ENCODE measurements at places on chromosomes 5 and 9.

GRCh38 chr5:174675916-174676315 is 48.5 kb upstream of the MSX2 start:
- DNase-seq, result no peak

DNA sequence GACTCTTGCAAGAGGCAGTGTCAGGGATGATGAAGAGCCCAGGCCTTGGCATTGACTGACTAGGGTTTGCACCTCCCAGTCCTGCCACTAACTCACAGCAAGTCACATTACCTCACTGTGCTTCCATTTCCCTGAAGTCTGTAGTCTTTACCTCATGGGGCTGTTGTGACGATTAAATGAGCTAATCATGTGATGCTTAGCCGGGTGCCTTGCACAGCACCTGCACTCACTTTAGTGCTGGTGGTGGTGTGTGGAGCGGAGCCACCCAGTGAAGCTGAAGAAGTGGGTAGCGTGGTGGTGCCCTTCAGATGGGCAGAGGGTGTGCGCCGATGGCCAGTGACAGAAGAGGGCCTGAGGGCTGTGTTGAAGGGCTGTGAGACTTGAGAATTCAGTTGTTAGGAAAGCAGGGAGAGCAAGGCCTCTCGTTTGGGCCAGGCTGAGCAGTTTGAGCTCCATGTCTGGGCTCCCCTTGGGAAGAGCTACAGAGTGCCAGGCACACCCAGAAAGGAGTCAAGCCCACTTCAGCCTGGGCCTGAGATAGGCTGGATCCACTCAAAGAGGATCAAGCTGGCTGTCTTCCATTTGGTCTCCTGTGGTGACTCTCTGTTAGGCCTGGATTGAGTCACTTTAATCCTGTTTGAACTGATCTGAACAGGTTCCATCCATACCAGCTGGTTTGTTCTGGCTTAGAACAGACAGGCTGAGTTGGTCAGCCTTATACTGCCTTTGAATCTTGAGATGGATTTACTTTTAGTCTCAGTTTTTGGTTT is 42.5 kb downstream of the RALGPS1 start:
- DNase-seq, result no peak

GRCh38 chr5:171505473-171506043 is 86.1 kb downstream of the FGF18 start:
- DNase-seq, result no peak

- no peak for DNase-seq
These were observed 99.0 kb upstream of the DAB2 start for GRCh38 chr5:39523821-39524220.

DNA sequence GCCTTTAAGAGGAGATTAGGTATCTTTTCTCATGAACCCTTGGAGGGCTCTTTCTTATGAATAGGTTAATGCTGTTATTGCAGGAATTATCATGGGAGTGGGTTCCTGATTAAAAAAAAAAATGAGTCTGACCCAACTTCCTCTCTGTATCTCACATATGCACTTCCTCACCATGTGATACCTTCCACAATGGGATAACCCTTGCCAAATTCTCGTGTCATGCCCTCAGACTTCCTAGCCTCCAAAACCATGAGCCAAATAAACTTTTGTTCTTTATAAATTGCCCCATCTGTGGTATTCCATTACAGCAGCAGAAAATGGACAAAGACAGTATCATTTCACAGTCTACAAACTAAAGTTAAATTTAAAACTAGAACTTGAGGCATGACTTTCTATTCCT is 1.0 kb downstream of the OR1B1 start:
- DNase-seq, result no peak

DNA sequence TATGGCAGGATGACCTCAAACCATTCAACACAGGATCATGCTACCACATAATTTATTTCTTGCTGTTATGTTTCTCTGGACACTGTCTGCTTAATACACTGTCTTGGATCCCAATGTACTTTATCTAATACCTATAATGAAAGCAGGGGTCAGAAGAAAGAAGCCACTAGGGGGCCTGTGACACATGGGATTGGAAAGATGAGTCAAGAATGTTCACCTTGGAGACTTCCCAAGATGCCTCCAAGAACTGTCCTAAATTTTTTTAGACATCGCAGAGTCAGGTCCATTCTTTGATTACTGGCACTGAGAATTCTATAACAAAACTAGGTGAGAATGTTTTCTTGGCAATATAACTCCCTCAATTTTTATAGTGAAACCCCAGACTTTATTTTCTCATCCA is 305.8 kb upstream of the SMARCA2 start:
- peak; percentile 8 for DNase-seq

GRCh38 chr5:52448111-52448510 is 339.6 kb upstream of the ITGA1 start:
- no peak for DNase-seq

DNA sequence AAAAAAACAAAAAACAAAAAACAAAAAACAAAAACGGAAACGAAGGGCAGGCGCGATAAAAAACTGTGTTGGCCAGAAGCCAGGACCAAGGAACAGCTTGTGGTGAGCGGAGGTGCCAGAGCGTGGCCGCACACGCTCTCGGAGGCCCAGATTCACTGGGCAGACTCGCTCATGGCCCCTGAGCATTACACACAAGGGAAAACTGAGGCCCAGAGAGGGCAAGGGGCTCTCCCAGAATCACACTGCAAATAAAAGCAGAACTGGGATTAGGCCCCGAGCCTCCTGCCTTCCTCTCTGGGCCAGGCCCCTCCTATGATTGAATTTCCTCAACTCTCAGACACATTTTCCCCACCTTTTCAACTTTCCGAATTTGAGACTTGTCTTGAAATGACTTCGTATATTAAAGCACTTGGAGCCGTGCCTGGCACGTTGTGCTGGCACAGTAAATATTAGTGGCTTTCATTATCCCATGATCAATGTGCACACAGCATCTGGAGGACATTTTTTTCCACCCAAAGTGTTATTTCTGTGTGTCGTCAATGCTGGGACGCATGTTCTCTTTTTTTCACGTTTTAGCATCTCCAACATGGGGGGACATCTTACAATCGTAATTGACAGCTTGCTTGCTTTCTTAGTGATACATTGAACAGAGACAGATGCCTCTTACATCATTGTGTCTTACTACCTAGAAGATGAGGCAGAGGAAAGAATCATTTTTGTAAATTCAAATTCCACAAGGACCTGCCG is 7.4 kb downstream of the FIBCD1 start:
- DNase-seq, result no peak

DNA sequence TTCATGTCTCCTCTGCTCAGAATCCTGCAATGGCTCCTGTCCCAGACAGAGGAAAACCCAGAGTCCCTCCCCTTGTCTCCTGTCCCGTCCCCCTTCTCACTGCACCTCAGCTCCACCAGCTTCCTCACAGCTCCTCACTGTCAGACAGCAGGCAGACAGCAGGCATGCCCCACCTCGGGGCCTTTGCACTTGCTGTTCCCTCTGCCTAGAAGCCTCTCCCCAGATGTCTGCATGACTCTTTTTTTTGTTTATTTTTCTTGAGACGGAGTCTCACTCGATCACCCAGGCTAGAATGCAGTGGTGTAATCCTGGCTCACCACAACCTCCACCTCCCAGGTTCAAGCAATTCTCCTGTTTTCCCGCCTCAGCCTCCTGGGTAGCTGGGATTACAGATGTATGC is 8.8 kb upstream of the SLC6A7 start:
- DNase-seq, result no peak

- DNase-seq, result no peak
These were observed 79.0 kb upstream of the RAI14 start for GRCh38 chr5:34576891-34577666.

- DNase-seq, result no peak
These were observed 102.7 kb upstream of the IER5L start for GRCh38 chr9:129280623-129281271.

- no peak for DNase-seq
These were observed 54.4 kb upstream of the RPL26L1 start for GRCh38 chr5:172904643-172905345.

- no peak for DNase-seq
These were observed 19.7 kb downstream of the NR5A1 start for GRCh38 chr9:124487260-124488182.

GRCh38 chr9:136525207-136525606 is 20.6 kb downstream of the NOTCH1 start:
- DNase-seq, result no peak

DNA sequence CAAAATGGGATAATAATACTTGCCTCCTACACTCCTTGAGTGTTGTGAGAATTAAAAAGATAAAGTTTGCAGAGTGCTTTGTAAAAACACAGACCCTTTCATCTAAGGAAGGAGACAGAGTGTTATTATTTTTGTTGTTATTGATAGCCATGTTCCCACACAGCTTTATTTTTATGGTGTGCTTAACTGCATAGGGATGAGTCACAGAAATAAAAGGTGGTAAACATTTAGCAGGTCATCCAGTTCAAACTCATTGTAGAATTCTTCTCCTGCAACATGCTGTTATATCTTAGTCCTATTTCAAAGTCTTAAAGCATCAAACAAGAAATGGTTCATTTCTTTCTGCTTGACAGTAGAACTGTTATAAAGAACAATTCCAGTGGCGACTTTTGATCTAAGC is 367.5 kb upstream of the ACTBL2 start:
- DNase-seq, result no peak

- DNase-seq, result no peak
These were observed 10.8 kb downstream of the PUM3 start for GRCh38 chr9:2833096-2833495.

DNA sequence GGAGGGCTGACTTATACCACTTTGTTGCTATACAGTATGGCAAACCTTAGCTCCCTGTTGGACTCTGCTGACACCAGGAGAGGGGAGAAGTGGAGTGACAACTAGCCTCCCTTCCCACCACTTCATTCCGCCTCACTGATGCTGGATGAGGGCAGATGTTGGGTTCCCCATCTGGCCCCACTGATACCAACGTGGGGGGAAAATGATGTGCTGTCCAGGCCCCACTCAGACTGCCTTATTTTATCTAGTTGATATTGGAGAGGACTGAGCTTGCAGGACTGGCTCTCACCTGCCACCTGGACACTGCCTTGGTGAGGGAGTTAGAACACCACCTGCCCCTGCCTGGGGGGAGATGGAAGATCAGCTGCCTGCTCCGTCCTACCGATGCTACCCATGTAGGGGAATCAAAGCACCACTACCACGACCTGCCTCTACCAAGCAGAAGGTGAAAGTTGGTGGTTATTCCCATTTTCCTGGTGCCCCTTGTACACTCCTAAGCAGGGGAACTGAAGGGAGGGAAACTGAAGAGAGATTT is 292.1 kb downstream of the GADD45G start:
- DNase-seq, result no peak

GRCh38 chr5:71973563-71973962 is 133.7 kb upstream of the MAP1B start:
- no peak for DNase-seq

DNA sequence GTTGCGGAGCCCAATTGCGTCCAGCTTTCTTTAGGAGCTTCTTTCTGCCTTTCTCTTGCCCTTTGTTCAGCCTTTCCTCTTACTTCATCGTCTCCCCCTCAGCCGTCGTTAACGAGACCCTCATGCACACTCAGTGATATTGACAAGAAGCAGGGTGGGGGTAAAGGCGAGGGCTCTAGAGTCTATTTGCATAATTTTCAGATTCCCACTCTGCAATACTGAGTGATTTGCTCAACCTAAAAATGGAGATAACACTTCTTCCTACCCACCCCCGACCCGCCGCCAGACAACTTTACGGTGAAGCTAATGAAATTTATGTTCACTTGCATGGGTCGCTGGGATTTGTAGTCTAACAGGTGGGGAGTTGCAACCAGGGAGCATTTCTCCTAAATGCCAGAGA is 1.3 kb upstream of the TBC1D2 start:
- no peak for DNase-seq

DNA sequence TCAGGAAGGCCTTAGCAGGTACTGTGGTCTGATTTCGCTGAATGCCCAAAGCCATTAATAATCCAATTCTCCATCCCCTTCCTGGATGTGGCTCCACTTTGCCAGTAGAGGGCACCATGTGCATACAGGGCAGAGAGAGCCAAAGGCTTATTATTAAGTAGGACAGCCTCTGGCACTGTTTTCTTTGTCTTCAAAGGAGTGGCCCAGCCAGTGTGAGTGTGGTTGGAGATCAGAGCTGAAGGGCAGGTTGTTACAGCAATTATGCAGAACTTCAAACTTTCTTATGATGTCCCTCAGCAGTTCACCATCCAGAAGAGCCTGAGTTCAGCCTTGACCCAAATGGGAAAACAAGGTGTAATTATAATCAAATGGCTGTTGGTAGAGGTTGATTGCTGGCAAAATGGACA is 38.6 kb upstream of the CEMIP2 start:
- peak; percentile 66 for DNase-seq

GRCh38 chr5:9625286-9625685 is 4.9 kb downstream of the TAS2R1 start:
- no peak for DNase-seq

DNA sequence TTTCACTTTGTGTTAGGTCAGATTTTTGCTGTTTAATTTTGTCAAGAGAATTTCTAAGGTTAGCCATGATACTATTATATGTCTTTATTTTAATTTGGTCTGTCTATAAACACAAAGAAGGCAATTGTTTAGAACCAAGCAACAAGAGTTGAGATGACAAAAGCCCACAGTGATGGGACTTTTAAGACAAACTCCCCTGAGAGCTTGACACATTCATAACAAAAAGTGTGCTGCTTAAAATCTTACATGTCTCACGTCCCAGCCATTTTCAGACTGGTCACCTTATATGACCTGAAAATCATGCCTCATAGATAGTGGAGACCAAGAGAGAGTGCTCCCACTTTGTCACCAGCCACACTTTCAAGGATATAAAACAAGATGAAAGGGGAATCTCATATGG is 21.6 kb upstream of the NNT start:
- DNase-seq, result no peak

- no peak for DNase-seq
These were observed 359.8 kb downstream of the PDE4D start for GRCh38 chr5:59533730-59534108.

- no peak for DNase-seq
These were observed 241.1 kb downstream of the TLR4 start for GRCh38 chr9:117945286-117945685.

DNA sequence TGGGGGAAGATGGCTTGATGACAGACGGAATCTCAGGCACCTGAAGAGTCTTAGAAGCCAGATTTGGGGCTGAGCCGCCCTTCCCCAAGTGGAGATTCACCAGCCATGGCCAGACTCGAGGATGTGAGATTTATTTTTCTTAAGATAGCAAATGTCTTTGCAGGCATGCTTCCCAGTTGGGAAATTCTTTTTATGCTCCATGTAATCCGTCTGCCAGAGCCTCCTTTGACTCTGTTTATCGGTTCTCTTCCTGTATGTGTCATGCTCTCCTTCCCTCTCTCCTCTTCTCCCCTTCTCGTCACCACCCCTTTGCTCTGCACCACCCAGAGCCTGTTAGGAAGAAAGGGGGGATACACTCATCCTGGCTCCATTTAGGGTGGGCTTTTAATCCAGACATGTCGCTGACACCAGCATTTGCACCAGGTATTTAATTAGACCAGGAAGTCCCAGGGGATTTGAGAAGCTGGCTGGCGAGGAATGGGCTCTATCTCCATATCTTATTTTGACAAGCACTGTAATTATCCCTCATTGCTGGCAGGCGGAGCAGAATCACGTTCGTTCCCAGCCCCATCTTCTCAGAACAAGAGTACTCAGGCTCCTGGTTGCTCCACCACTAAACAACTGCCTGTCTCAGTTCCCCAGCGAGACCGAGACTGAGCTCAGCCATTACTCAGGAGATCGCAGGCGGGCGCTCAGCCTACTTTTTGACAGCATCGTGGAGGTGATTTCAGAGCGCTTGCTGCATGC is 50.9 kb downstream of the KCNIP1 start:
- DNase-seq, result no peak

- DNase-seq, result no peak
These were observed 10.0 kb upstream of the GDA start for GRCh38 chr9:72139226-72139625.
